GM23248 (cell line): ENCODE measurements at places on chromosomes 12 and 14.
A peak's percentile ranks its signal among the peaks of the same experiment; 100 is the strongest.

DNA sequence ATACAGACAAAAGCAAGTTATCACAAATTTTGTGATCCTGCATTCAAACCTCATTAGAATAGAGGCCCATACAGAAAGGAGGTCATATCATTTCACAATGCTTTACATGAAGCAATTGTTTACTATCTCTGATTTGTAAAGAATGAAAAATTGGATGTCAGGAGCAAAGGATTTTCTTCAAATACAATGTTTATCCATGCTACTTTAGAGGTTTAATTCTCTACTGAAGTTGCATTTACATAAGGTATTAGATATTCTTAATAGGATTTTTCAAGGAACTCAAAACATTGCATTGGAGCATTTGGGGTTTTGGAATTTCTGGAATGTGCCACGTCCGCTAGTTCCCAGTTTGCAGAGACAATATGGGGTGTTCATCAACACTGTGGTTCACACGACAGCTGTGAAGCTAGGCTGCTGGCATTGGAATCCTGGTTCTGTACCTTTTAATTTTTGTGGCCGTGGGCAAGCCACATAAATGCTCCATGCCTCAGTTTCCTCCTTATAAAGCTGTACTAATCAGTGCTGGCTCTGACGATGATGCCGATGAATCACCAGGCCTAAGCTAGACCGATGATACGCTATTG lies 174.8 kb downstream of the APAF1 start:
- H3K36me3 ChIP-seq = no peaks in the 10 kb centered on the region
- H3K4me3 ChIP-seq = no peak overlapping the region
- no peaks in the 10 kb centered on the region for H3K4me1 ChIP-seq

GRCh38 chr14:52053044-52053443 lies 15.8 kb downstream of the NID2 start:
- no peak overlapping the region for H3K4me3 ChIP-seq
- no peaks in the 10 kb centered on the region for H3K27me3 ChIP-seq
- DNase-seq = peak; percentile 46
- H3K36me3 ChIP-seq = no peaks in the 10 kb centered on the region
- peaks cover 63% of the 10 kb centered on the region for H3K4me1 ChIP-seq
- H3K27ac ChIP-seq = peak overlapping the region; percentile 94

DNA sequence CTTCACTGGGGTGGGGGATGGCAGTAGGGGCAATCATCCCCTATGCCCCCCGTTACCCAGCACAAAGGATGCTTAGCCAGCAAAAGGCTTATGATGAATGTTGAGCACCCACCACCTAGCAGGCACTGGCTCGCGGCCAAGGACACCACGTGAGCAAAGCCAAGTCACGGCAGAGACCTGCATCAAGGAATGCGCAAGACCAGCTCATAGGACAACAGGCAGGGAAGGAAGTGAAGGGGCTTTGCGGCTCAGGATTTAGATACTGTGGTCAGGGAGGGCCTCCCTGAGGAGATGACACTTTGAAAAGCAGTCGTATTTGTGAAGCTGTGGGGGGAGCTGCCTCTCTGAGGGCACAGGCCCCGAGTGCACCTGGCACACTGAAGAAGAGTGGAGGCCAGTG lies 32.8 kb downstream of the SH2B3 start:
- peak overlapping the region; percentile 57 for H3K27ac ChIP-seq
- H3K36me3 ChIP-seq = no peaks in the 10 kb centered on the region
- peaks cover 53% of the 10 kb centered on the region for H3K4me1 ChIP-seq
- DNase-seq = peak; percentile 56
- H3K27me3 ChIP-seq = no peaks in the 10 kb centered on the region

DNA sequence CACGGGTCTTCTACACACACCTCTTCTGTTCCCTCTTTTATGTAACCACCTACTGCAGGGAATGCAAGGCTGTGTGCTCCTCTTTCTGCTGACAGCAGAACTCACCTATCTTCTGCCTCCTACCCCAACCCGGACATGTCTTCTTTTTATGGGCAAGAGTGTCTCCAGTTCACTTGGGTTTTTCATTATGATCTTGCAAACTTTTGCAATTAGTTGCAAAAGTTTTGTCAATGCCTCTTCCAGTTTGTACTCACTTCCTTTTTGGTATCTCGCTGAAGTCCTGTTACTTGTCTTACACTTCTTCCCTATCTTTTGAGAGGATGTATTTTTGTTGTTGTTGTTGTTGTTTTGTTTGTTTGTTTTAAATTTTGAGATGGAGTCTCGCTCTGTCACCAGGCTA lies 50.6 kb downstream of the DRAM1 start:
- H3K4me3 ChIP-seq = no peak overlapping the region
- DNase-seq = no peak
- H3K4me1 ChIP-seq = peaks cover 43% of the 10 kb centered on the region
- H3K36me3 ChIP-seq = no peaks in the 10 kb centered on the region

DNA sequence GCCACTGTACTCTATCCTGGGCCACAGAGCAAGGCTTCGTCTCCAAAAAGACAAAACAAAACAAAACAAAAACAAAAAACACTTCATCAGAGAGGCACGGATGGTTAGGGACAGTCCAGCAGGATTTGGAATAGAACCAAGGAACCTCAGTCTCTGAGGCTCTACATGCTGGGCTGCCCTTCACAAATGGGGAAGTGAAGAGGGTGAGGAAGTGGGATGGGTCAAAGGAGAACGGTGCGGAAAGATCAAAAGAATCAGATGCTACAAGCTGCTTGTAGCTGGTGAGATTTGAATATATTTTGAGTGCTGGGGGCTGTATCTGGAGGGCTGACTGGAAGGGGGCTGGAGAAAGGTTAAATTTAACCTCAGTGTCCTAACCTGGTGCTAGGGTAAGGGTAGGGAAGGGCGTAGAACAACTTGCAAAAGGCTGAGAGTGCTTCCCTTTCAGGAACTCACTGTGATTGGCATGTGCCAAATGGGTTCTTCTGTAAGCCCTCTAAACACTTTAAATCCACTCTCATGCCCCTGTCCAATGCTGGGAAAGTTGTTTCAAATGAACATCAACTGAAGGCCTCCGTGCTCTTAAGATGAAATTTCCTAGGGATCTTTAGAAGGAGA lies 4.6 kb downstream of the FOXJ2 start:
- DNase-seq = no peak
- H3K27me3 ChIP-seq = no peaks in the 10 kb centered on the region
- H3K27ac ChIP-seq = no peak overlapping the region

- no peak for DNase-seq
- H3K4me1 ChIP-seq = no peaks in the 10 kb centered on the region
- H3K27me3 ChIP-seq = no peaks in the 10 kb centered on the region
- H3K36me3 ChIP-seq = no peaks in the 10 kb centered on the region
- no peak overlapping the region for H3K4me3 ChIP-seq
Measured at GRCh38 chr12:131438881-131439280, 272.0 kb upstream of the SFSWAP start.

DNA sequence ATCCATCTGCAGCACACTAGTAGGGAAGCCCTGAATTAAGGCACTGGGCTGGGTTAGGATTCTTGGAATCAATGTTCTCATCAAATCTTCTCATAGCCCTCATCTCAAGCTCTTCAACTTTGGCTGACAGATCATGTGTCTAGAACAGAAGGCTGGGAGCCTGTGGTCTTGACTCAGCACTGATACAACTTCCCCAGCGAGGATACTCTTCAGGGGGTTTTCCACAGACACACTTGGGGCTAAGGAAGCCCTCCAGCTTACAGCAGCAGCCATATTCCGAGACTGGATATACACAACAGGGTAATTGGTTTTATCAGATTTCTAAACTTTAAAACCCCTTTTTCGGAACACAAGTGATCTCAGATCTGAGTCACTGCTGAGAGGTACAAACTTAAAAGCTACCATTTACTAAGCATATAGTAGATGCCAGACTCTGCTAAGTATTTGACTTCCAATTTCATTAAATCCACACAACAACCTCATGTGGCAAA lies 3.5 kb downstream of the FMNL3 start:
- H3K27ac ChIP-seq = peak overlapping the region; percentile 76
- peak overlapping the region; percentile 40; the same call in 1 of the 2 replicates for H3K4me3 ChIP-seq
- DNase-seq = peak; percentile 85
- no peaks in the 10 kb centered on the region for H3K36me3 ChIP-seq
- H3K4me1 ChIP-seq = peaks cover 54% of the 10 kb centered on the region

- H3K27ac ChIP-seq = no peak overlapping the region
- no peaks in the 10 kb centered on the region for H3K36me3 ChIP-seq
- H3K4me3 ChIP-seq = no peak overlapping the region
- H3K4me1 ChIP-seq = peaks cover 5% of the 10 kb centered on the region; the same call in 1 of the 2 replicates
- no peak for DNase-seq
Measured at GRCh38 chr12:123026094-123026853, 45.8 kb downstream of the ARL6IP4 start.

GRCh38 chr14:91508105-91508504 lies 2.0 kb downstream of the PPP4R3A start:
- peak overlapping the region; percentile 90 for H3K4me3 ChIP-seq
- peak overlapping the region; percentile 98 for H3K27ac ChIP-seq

- H3K36me3 ChIP-seq = no peaks in the 10 kb centered on the region
- no peak overlapping the region for H3K4me3 ChIP-seq
- peaks cover 6% of the 10 kb centered on the region; the same call in 1 of the 2 replicates for H3K4me1 ChIP-seq
- no peak overlapping the region for H3K27ac ChIP-seq
Measured at GRCh38 chr12:104496336-104496735, 39.6 kb downstream of the CHST11 start.

DNA sequence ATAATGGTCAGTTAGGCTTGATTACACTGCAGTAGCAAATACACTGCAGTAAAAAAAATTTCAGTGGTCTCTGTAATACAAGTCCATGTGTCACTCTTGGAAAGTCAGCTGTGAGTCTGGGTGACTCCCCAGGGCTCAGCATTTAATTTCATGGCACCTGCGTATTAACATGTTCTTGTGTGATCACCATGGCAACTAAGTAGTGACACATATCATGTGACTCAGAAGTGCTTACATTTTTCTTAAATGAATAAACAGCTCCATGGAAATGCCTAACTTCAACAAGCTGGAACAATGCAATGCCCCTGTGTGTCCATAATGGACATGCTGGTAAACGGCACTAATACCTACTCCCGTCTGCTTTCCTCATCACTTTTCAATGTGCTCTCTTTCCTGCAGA lies 88.5 kb upstream of the ANO4 start:
- H3K36me3 ChIP-seq = no peaks in the 10 kb centered on the region
- peak overlapping the region; percentile 72 for H3K27ac ChIP-seq
- DNase-seq = peak; percentile 99
- H3K4me3 ChIP-seq = 0 out of 2 replicates have a peak overlapping the region, but pooled peaks have one; percentile 13

GRCh38 chr12:14884458-14884878 lies 1.2 kb downstream of the MGP start:
- H3K27me3 ChIP-seq = peaks cover 12% of the 10 kb centered on the region; the same call in 1 of the 2 replicates
- no peaks in the 10 kb centered on the region for H3K36me3 ChIP-seq
- H3K4me3 ChIP-seq = peak overlapping the region; percentile 38
- no peak overlapping the region for H3K27ac ChIP-seq
- DNase-seq = peak; percentile 87
- H3K4me1 ChIP-seq = peaks cover 29% of the 10 kb centered on the region

DNA sequence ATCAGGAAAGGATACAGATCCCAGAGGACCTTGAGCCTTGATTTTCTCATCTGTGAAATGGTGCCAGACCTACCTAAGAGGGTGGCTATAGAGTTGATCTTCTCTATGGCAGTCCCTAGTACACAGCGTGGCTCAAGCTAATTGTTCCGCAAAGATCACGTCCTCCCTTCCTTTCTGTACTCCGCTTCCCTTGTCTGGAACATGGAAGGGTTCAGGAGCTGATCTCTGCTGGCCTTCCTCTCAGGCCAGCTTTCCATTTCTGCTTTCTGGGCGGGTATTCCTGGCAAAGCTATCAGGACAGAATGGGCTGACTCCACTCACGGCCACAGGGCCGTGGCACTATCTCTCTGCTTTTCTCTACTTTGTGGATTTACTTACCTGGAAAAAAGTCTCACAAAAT lies 6.5 kb downstream of the CAMKK2 start:
- no peaks in the 10 kb centered on the region for H3K27me3 ChIP-seq
- no peak overlapping the region for H3K27ac ChIP-seq
- H3K4me1 ChIP-seq = no peaks in the 10 kb centered on the region
- no peak overlapping the region for H3K4me3 ChIP-seq

DNA sequence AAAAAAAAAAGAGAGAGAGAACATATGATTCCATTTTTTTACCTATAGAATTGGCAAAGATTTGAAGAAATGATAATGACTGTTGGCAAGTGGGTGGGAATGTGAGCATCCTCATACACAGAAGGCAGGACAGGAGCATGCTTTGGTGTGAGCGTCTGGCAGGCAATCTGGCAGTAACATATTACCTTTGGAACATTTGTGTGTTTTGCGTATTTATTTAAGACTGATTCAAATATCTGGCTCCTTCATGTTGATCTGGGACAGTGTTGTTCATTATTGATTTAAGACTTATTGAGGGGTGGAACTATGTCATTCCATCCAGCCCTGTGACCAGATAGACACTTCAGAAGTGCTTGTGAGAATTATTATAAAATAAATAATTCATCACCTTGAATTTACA lies 53.1 kb downstream of the PPP1R36 start:
- no peak for DNase-seq
- H3K4me3 ChIP-seq = no peak overlapping the region
- no peak overlapping the region for H3K27ac ChIP-seq
- H3K27me3 ChIP-seq = no peaks in the 10 kb centered on the region; the same call in 1 of the 2 replicates
- no peaks in the 10 kb centered on the region for H3K36me3 ChIP-seq

GRCh38 chr14:33847066-33847465 lies 103.8 kb downstream of the EGLN3 start:
- H3K27me3 ChIP-seq = peaks cover 33% of the 10 kb centered on the region
- H3K4me1 ChIP-seq = peaks cover 4% of the 10 kb centered on the region; the same call in 1 of the 2 replicates
- no peak overlapping the region for H3K4me3 ChIP-seq
- peak; percentile 50 for DNase-seq

DNA sequence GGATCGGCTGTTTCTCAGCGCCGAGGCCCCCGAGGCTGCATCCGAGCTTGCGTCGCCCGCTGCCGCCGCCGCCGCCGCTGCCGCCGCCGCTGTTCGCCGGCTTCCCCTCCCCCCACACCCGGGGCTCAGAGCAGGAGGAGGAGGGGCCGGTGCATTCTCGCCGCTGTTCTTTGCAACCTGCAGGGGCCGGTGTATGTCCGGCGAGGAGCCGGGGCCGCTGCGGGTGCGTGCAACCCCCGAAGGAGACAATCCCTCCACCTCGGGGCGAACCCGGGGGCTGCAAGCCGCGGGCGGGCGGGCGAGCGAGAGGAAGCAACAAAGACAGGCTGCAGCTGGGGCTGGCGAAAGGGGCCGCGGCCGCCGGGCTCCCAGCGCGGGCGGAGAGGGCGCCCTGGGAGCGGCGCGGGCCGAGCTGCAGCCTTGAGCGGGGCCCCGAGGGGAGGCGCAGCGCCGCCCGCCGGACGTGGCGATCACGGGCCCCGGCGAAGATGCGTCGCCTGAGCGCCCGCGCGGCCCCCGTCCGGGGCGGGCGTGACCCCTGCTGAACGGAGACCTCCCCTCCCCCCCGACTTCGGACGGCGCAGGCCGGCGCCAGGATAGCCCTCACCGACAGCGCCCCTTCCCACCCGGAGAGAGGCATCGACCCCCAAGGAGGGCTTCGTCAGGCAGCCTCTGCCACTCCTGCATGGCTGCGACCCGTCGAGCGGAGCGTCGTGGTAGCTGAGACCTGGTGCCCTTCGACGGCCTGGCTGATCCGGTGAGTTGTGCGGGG lies 702 bp downstream of the FAM222A start:
- no peak overlapping the region for H3K27ac ChIP-seq
- H3K36me3 ChIP-seq = no peaks in the 10 kb centered on the region
- H3K4me1 ChIP-seq = no peaks in the 10 kb centered on the region
- peak; percentile 69 for DNase-seq
- peak overlapping the region; percentile 73 for H3K4me3 ChIP-seq
- H3K27me3 ChIP-seq = peaks cover 27% of the 10 kb centered on the region
